ENCODE measurements at places on chromosomes 5 and 9.

GRCh38 chr9:120932086-120932823 is 5.7 kb upstream of the TRAF1 start:
- DNase-seq = no peak

DNA sequence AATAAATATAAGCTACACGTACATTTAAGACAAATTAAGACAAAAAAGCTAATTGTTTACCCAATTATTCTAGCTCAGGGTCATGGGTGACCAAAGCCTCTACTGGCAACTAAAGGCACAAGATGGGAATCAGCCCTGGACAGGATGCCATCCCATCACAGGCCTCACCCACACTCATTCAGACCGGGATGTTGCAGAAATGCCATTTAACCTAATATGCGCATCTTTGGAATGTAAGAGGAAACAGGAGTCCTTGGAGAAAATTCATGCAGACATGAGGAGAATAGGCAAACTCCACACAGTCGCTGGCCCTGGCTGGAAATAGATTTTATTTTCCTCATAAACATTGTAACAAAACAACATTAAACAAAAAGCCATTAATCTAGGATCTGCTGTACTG is 2003.8 kb upstream of the CDH9 start:
- DNase-seq = no peak

DNA sequence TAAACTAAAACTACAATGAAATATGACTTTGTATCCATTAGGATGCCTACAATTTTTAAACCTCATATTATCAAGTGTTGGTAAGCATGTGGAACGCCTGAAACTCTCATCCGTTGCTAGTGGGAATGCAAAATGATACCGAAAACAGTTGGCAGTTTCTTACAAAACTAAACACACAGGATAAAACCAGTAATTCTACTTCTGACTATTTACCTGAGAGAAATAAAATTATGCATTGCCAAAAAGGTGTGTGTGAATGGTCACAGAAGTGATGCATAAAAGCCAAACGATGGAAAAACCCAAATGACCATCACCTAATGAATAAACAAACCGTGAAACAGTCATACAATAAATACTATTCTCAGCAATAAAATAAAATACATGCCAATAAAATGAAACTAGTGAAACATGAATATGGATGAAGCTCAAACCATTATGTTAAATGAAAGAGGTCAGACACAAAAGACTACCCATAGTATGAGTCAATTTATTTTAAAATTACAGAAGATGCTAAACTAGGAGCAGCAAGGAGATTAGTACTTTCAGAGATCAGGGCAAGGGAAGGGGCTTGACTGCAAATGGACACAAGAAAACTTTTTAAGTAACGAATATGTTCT is 13.4 kb downstream of the AUH start:
- DNase-seq = no peak

- no peak for DNase-seq
These were observed 338.0 kb downstream of the MAN2A1 start for GRCh38 chr5:110027527-110028322.

DNA sequence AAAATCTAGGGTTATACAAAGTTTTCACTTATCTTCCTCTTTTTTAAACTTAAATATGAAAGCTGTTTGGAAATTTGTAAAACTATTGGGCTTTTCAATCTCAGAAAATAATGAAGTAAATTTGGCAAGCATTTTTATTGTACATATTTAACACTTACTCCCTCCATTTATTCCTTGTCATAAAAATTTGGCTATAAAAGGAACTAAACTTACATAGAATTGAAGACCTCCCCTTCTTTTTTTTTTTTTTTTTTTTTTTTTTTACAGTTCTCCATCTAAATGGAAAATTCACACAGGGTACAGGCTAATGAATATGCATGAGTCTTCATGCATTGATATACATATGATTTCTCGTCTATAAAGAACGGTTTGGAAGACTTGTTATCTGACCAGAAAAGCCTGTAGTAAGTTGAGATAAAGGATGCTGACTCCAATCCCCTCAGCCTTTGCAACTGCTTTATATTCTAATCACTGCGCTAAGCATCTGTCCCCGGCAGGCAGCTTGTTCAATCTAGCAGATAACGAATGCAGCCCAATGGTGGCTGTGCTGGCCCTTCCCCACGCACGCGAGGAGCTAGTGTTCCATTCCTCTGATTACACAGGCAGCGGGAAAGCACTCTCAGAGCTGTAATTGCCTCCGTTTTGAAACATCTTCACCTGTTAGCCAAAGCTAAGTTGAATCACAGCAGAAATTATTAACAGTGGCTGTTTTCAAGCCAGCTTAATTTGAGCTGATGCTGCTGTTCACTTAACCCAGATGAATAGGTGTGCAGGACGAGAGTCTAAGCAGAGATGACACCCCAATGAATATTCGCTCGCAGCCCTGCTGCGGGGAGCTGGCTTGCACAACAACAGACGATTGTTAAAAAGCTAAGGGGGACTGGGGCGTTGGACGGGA is 453.8 kb upstream of the ZNF608 start:
- no peak for DNase-seq

- no peak for DNase-seq
These were observed 131.5 kb downstream of the ZNF354C start for GRCh38 chr5:179191506-179192184.

GRCh38 chr5:149778303-149779123 is 48.4 kb downstream of the PPARGC1B start:
- no peak for DNase-seq

DNA sequence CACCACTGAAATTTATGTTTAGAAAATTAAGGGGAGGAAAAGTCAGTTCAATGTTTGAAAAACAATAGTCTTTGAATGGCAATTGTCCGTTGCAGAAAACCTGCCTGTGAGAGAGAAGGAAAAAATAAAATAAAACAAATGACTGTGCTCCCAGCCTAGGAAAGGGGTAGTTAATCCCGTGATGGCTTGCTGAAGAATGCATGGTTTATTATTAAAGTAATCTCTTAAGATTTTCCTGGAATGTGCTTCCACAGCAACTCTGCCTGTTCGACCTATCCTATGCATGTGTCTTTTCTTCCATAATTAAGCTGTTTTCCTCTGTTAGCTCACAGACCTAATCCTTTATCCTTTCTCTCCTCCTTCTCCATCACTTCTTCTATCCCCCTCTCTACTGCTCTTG is 2.4 kb upstream of the DAB2 start:
- DNase-seq = no peak

DNA sequence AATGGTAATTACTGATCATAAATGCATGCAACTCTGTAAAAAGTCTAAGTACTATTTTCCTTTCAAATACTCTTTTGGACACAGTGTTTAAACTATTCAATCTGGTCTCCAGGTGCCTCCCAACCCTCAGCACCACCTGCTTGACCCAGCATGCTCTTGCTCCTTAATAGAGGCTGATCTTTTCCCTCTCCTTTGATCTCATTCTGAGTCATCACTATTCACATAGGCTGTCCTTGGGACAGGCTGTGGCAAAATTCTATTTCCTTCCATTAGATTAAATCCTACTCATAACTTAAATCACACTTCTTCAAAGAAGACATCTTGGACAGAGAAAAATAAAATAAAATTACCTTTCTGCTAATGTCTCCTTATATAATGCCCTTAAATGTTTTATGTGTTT is 199.4 kb upstream of the ST8SIA4 start:
- DNase-seq = no peak

DNA sequence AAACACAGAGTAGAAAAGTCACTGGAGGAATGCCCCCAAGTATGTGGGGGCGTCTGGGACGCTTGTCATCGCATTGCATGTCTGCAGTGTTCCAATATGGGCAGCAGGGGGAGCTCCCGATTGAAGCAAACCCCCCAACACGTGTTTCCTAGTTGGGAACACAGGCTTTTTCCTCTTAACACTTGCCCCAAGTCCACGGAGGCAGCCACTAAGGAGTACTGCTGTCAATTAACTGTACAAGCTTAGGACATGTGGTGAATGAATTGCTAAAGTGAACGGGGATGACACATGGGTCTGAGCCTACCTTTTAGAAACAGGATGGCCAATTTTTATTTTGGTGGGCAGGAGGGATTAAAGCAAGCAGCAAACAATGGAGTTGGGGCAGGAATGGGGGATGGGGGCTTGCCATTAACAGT is 2.2 kb downstream of the GABRB2 start:
- DNase-seq = no peak

DNA sequence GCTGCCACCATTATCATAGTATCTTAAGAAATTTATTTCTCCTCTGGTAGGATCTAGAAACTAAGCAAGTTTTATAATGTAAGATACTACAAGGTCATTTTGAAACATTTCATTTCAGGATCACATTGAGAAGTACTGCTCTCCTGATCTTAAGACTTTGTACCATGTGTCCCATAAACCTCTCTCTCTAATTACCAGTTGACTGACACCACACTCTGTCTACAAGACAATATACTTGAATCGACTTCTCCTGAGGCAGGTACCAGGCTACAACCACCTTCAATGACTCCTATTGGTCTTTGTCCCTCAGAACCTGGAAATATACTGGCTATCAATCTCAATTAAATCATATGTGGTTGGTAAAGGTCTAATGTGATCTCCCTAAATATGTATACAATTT is 597.0 kb downstream of the PTPRD start:
- DNase-seq = no peak

DNA sequence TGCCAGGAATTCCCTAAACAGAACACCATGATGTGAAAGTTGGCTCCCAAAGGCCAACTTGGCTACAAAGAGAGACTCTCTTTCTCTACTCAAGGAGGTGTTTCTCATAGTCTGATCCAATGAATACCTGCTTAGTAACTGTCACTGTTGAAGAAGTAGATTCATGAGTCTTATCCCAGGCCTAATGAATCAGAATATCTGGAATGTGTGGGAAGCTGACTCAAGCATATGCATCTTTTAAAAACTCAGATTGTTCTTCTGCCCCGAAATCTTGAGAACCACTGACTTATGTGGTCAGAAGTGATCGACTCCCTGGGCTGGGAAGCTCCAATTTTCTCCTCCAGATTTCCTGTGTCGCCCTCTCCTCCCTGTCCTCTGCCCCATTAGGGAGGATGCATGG is 345.6 kb downstream of the PLK2 start:
- no peak for DNase-seq

DNA sequence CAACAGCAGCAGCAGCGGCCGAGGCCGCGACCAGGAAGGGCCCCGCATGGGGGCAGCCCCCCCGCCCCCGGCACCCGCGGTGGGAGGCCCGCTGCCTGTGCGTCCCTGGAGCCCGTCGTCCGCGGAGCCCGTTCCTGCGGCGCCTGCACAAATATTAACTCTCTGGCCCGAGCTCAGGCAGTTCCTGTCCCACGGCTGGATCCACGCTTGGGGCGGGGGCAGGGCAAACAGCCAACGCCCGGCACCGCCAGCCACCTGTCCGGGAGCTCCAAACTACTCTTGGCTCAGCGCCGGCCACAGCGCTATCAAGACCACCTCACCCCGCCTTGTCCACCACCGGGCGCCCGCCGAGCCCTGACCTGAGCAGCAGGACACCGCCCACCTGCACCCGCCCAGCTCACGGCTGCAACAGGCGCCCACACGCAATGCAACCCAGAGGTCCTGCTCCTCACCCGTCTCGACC is at the start of gene LRRC26:
LRRC26 (minus strand) TSS at position 156 of the 463 bp plus-strand sequence; CDS start at position 48, 108 bp downstream.
- no peak for DNase-seq

- no peak for DNase-seq
These were observed 37.8 kb downstream of the GRAMD2B start for GRCh38 chr5:126460977-126461376.

DNA sequence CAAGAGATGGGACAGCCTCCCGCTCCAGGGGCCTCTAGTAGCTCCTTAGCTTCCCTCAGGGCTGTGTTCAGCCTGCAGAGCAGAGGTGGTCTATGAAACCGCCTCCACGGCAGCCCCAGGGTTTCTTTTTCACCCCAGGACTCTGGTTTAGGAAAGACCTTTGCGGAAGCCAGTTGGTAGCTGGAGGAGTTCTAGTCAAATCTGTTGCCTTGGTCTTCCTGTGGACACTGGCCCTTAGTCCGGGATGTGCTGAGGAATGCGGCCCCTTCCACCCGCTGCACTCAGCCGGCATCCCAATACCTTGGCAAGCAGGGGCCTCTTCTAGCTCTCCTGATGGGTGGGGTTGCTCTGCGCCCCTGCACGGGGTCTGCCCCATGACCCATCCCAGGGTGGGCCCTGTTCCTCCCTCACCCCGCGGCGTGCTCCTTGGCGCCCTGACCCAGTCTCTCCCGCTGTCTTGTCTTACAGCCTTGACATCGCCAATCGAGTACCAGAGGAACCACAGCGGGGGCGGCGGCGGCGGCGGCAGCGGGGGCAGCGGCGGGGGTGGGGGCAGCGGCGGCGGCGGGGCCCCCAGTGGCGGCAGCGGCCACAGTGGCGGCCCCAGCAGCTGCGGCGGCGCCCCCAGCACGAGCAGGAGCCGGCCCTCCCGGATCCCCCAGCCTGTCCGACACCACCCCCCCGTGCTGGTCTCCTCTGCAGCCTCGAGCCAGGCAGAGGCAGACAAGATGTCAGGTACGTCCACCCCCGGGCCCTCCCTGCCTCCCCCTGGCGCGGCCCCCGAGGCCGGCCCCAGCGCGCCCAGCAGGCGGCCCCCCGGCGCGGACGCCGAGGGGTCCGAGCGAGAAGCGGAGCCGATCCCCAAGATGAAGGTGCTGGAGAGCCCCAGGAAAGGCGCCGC is 94.3 kb upstream of the OTULINL start:
- DNase-seq = no peak

GRCh38 chr9:33813712-33814641 is 3.0 kb upstream of the UBE2R2 start:
- DNase-seq = no peak

DNA sequence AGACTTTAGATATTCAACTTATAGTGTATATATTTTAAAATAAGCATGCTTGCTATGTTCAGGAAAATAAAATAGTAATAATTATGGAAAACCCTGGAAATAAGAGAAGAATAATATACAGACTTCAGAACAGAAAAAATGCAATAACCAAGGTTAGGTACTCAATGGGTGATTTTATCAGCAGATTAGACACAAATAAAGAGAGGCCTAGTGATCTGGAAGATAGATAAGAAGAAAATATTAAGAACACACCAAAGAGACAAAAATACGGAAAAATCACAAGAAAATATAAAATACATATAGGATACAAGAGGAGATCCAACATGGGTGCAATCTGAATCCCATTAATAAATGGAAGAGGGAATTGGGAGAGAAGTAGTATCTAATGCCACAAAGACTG is 1348.5 kb upstream of the WWC1 start:
- DNase-seq = no peak
